Stimulated activated CD8-positive, alpha-beta memory T cell treated with anti-CD3 and anti-CD28 coated beads, Interleukin-12 subunit alpha, Interleukin-12 subunit beta, amount 100 ng/mL, for 1 hour (primary cell): ENCODE measurements at places on chromosomes 12 and 14.

- no peak for DNase-seq
Measured at GRCh38 chr12:94099632-94100031, 48.7 kb upstream of the PLXNC1 start.

- no peak for DNase-seq
Measured at GRCh38 chr12:27534060-27534764, 10.2 kb downstream of the PPFIBP1 start.

DNA sequence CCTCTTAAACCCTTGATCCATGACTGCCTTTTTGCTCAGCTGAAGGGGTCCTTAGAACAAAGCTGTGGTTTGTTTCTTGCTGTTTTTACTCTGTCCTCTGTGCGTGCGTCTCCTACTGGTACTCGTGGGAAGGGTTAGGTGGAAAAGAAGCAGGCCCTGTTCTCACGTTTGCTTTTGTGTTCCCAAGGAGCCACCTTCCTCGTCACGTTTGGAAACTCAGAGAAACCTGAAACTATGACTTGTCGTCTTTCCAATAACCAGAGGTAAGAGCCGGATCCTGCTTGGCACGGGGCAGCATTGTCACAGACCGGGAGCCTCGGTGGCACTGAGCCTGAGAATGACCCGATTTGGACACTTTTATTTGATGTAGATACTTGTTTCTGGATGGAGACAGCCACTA lies 13.1 kb downstream of the ZFYVE21 start:
- DNase-seq = no peak

- no peak for DNase-seq
Measured at GRCh38 chr12:22037947-22038346, 8.1 kb upstream of the CMAS start.

GRCh38 chr12:96143392-96143791 lies 50.8 kb upstream of the ELK3 start:
- DNase-seq = no peak

DNA sequence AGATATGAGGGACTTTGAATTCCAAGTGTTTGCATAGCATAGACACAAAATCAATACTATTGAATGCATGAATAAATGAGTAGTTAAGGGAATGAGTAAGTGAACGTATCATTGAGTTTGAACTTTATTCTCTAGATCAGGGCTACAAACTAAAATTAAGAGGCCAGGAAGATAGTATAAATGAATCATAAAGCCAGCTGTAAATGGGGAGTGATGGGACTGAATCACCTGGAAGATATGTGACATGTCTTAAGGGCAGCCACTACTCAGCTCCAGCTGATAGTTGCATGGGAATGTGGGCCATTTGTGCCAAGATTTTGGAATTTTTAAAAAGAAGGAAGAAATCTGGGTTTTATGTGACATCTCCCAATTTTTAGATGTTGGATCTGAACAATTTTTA lies 229.9 kb downstream of the AKAP6 start:
- no peak for DNase-seq

DNA sequence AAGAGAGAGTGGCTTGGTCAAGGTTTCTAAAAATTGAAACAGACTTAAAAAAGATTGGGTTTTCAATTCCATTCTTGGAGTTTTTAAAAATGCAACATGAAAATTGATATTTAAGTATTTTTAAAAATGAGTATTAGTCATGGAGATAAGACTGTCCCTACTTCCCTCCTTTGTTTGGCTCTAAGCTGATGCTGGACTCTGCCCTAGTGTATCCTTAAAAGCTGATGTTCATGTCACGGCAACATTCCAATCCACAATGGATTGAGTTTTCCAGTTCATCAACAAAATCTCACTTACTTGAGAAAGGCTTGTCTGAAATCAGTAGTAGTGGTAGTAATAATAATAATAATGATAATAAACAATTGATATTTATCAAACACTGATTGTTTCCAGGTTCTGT lies 119.0 kb upstream of the SLC38A2 start:
- no peak for DNase-seq
